ENCODE measurements at places on chromosomes 7 and 10. TPM values are rescaled to one million over a fixed set of nuclear protein-coding genes. Genes with fewer than 3 reads are reported as not detected.

OPALIN gene
- total RNA-seq = not detected

CALHM3 gene
- total RNA-seq = not detected

GHRHR gene
- not detected for total RNA-seq

TEX47 gene
- total RNA-seq = not detected

CAMK2B gene
- 0.31 TPM for total RNA-seq

LIPM gene
- total RNA-seq = not detected

ARHGAP21 gene
- total RNA-seq = 58.8 TPM

ADCY1 gene
- 7.4 TPM for total RNA-seq

DNA sequence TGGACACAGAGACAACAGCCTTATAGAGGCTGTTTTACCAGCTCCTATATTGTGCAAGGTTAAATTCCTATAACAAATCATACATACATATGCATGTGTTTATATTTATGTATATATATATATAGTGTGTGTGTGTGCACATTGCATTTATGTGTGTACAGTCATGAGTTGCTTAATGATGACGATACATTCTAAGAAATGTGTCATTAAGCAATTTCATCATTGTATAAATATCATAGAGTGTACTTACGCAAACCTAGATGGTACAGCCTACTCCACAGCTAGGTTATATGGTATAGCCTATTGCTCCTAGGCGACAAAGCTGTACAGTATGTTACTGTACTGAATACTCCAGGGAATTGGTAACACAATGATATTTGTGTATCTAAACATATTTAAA, 30.1 kb upstream of the TNKS2 start:
- DNase-seq = no peak

DNA sequence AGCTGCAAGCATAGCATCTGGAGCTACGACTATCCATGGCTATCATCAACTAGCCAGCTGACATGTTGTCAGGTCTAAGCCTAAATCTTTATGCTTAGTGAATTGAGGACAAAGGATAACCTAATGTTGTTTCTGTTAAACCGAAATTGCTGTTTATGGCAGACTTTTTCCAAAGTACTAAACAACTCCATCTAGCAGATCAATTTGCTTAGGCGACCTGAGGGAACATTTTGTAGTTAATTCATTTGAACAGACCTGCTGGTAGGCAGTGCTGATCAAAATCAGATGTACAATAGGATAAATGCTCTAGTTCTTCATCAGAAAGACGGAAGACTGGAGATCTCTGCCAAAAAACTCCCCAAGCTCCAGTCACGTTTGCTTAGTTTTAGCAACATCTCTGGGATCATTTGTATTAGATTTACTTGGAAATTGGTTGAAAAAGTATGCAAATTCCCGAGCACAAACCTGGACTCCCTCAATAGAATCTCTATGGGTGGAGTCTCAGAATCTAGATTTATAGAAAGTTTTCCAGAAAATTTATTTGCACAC, 301.6 kb upstream of the NRP1 start:
- DNase-seq = no peak

- DNase-seq = no peak
These were observed 21.5 kb upstream of the STN1 start for GRCh38 chr10:103939522-103939921.

DNA sequence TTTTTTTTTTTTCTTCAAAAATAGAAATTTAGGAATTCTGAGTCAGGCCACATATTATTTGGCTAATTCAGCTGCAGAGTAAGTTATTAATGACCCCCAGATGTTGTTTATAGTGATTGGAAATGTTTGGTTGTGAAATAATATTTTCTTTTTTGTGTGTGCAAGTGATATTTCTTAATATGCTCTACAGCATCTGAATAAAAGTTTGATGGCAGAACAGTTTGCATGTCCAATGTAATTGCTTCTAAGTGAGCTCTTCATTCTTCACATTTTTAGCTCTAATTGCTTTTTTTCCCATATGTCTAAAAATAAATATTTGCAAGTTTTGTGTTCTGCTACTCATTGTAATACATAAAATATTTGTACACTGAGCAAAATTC, 116.0 kb downstream of the ARID5B start:
- no peak for DNase-seq

DNA sequence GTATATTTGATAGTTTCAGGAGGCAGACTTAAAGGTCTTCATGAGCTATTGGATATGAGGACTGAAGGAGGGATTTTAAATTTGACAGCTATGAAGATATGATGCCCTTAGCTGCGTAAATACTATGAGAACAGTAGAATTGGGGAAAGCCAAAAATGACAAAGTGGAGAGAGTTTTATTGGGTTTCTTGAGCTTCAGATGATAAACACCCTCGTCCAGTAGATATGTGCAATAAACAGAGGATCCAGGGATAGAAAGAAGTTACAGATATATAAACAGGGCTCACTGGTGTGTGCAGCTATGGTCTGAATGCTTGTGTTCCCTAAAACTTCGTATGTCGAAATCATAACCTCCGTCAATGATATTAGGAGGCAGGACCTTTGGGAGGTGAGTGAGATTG, 131.3 kb downstream of the INHBA start:
- DNase-seq = no peak

DNA sequence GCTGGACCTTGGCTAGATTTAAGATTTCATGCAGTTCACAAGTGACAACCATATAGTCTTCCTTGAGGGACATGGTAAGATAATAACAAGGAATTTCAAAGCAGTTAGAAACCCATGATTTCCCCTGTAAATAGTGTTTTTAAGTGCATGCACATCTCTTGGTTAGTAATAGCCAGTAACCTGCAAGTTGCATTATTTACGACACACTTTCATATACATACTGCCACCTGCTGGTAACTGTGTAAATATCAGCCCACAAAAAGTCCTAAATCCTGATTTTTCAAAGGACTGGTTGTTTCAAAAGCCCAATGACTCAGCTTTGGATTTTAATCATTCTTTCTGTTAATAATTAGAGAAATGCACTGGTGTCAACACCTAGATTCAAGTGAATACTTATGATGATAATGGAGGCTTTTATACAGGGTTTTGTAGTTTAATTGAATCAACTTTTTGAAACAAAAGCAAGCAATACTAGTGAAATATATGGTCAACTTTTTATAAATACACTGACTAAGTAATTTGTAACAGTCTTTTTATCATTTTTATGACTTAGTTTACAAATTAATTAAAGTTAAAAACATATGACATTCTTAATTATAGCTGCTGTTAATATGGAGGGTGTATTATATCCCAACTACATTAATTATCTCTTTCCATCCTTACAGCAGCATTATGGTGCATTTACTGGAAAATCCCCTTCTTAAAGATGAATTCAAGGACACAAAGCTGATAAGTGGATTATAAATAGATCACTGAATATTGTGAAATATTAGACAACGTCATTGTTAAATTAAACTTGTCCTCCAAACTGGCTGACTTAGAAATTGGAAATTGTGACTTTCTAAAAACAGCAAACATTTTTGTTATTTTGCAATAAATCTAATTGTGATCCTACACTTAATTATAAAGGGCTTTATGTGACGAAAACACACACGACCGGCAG, 367.7 kb upstream of the SEMA3D start:
- peak; percentile 77 for DNase-seq

- no peak for DNase-seq
These were observed 81.8 kb downstream of the MALSU1 start for GRCh38 chr7:23380961-23381360.

GRCh38 chr7:133678137-133678814, 425.4 kb downstream of the EXOC4 start:
- DNase-seq = no peak

DNA sequence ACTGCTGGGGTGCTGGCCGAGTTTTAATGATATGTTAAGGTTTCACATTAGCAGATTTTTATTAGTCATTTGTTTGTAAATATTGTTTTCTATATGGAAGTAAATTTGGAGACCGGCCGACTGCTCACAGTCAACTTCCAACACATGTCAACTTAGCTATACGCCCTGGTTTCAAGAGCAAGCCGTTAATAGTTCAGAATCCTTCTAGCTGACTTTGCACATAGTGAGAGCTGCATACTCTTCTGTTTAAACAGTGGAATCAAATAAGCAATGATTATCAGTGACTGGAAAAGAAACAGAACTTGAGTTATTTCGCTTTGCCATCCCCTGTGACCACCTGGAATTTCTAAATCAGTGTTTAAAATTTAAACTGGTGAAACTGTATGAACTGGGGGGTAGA, 109.9 kb downstream of the PFKFB3 start:
- no peak for DNase-seq

GRCh38 chr7:374706-375311, 84.8 kb downstream of the FOXL3 start:
- DNase-seq = no peak

GRCh38 chr7:155289949-155290501, 7.7 kb upstream of the INSIG1 start:
- DNase-seq = no peak

DNA sequence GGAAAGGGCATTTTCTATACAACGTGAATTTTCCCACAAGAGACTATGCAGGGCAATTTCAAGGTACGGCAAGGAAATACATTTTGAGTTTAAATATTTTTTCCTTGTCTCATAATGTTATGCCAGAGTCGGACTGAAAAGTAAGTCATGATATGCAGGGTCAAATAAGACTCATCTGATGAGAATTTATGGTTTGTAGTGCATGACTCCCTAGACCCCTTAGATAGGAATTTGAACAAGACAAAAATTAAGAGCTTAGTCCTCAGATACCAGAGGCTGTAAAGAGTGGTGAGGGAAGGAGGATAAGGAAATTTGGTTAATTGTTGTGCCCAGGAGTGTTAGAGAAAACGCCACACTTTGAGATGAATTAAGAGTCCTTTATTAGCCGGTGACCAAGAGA, 616.6 kb downstream of the XPNPEP1 start:
- no peak for DNase-seq

GRCh38 chr10:2610946-2611345, 456.4 kb upstream of the PFKP start:
- peak; percentile 77 for DNase-seq

DNA sequence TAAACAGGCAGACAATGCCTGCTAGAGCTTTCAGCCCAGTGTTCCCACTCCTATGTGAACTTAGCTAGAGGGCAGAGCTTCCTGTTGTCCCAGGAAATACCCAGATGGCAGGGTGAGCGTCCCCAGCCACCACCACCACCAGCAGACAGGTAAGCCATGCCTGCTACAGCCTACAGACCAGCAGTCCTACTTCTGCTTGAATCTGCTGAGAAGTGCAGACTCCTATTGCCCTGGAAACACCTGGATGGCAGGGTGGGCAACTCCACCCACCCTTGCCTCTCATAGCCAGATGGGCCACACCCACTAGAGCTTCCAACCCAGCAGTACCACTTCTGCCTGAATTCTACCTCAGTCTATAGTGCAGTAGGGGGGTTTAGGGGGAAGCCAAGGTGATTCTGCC, 64.4 kb downstream of the FBXL13 start:
- DNase-seq = no peak

DNA sequence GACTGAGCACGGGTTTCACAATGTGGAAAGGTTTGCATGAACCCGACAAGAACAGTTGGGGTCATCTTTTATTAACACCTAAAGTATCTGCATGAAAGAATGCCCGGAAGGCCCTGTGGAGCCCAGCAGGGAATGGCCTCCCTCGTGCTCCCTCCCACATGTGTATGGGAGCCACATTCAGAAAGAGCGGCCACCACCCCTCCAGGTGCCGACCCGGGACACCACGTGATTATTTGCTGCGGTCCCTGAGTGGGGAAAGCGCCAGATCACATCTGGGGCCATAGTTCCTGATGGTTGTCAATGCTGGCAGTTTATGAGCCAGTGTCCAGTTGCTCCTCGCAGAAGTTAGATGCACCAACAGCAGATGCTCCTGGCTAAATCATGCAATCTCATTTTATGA, 571.4 kb downstream of the TCERG1L start:
- DNase-seq = no peak

GRCh38 chr7:22124941-22125340, 179.2 kb upstream of the CDCA7L start:
- no peak for DNase-seq

DNA sequence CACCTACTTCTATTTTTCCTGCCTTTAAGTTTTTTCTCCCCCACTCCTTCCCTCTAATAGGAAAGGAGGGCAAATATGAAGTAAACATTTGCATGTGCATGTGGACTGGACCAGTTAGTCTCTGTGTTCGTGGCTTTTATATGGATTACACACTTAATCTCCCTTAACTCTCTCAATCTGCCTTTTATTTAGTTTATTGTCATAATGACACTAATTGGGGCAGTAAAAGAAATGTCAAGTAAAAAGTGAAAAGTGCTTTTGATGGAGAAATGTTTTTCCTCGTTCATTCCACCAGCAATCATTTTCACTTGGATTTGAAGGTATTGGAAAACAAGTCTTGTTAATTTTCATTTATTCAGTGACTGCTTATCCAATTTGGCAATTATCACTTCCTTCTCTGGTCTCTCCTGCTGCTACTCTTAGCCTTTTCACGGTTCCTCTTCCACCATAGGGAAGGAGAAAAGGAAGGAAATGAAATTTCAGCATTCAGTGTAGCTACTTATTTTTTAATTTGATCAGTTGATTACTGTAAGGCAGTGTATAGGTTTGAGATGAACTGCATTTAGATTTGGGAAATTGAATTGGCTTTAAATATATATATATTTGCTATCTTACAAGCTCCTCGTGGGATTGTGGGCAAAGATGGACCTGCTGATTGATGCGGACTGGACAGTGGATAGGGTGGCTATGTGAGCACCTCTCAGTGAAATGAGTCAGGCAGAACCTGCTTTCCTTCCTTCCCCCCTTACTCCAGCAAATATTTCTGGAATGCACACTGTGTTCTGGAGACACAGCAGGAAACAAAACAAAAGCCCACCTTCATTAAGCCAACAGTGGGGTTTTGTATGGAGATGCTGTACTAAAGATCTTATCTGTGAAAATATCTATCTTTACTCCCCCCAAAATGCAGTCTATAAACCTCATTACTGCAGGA, 77.5 kb downstream of the LRRC4 start:
- DNase-seq = peak; percentile 28
